Stimulated activated CD4-positive, alpha-beta T cell treated with anti-CD3 and anti-CD28 coated beads, TNF-alpha, amount 100 ng/mL, for 48 hours (primary cell): ENCODE measurements at places on chromosomes 16 and 17.

- DNase-seq, result no peak
Observed at GRCh38 chr17:68255731-68256538, 8.1 kb downstream of the AMZ2 start.

DNA sequence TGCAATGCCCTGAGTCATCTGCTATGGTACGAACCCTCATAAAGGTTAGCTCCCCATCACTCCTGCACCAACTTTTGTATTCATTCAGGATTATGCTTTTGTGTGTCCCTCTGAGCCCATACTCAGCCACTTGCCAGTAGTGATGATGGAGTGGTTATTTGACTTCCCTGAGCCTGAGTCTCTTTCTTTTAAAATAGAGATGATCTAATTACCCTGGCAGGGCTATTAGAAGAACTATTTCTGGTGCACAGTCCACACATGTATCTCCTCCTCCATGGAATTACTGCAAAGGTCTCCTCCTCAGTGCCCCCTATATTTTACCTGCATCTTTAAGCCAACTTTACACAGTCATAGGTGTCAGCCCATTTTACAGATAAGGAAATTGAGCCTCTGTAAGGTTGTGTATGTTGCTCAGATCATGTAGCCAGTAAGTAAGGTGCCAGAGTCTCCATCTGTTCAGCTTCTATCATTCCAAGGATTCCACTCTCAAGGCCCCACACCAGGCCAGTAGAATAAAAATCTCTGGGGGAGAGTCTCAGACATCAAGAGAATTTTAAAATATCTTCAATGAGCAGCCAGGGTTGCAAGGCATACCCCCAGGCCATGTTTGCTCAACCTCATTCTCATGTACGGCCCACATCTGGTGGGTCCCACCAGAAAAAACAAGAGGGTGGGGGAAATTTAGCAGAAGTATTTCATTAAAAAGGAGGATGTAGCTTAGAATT lies 333.7 kb upstream of the HSBP1 start:
- no peak for DNase-seq

GRCh38 chr17:45705123-45706009 lies 78.8 kb upstream of the CRHR1 start:
- no peak for DNase-seq

GRCh38 chr17:65072660-65073071 lies 16.1 kb upstream of the GNA13 start:
- no peak for DNase-seq

DNA sequence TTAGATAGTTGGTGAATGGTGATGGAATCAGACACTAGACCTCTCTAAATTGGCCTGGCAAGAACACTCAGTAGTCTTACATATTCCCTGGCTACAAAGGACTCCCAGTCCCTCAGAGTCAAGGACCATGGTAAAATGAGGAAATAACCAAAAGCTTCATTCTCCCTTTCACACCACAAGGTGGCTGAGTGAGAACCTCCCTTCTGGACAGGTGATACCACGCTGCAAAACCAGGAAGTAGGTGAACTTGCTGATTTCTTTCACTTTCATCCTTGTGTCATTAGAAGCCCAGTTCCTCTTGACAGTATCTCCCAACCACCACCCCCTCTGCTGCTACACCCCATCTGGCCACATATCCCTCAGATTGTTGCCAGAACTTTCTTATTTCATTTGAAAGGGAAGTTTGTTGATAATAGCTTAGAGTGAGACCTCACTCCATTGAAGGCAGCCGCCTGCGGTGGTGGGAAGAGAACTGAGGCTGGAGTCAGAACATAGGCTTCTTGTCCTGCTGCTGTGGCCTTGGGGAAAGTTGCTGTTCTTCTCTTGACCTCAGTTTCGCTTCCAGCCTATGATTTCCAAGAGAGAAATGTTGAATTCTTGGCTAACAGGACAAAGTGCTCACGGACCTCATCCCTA lies 290.6 kb upstream of the CCL2 start:
- no peak for DNase-seq

GRCh38 chr16:11232852-11233726 lies 22.9 kb downstream of the SOCS1 start:
- DNase-seq, result peak; percentile 93

DNA sequence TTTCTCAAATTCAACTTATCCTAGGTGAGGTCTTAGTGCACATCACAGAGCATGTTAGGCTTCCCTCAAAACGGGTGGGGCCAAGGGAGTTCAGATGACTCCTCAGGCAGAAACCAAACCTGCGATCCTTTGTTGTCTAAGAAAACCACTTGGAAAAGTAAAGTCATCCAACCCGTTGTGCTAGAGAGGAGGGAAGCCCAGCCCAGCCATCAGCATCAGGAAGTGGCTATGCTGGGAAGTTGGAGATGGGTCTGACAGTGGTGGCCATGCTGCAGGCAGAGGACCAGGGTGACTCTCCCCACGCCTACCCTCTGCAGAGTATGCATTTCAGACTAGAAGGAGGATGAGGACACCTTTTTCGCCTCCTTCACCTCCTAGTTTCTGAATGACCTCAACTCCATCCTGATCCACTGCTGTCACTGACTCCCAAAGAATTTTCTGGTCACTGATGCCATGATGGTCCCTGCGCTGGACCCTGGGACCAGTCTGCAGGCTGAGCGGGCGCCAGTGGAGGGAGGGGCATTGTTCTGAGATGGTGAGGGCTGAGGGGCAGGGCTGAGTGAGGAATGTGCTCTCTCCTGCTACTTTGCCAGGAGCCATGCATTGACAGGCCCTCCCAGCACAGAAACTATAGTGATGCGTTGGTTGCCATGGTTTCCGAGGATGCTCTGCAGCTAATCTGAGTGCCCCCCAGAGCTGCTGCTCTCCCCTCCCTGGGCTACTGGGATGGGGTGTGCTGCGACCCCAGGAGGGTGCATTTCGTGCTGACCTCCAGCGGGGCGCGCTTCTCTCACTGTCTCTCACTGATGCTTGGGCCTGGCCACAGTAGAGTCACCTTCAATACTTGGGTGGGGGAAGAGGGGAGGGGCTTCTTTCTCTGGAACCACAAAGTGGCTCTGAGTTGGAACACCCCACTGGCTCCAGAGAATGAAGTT lies 20.4 kb downstream of the ALOX12B start:
- no peak for DNase-seq

DNA sequence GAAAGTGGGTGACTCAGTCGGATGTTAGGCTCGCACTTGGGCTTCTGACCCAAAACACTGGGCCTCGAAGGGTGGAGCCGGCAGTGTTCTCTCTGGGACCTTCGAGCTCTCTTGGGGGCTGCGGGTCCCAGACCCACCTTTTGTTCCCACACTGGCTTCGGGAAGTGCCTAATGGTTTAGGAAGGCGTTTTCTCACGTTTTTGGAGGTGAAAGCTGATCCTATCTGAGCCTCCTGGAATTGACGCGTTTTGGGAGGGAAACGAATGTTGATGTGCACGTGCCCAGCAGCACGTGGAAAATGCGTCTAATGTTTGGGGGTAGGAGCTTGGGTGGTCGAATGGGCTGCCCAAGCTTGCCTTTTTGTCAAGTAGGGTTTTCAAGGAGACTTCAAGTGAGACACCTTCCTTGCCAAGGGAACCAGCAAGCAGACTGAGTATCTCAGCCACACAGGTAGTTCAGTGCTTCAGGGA lies 666 bp downstream of the HGS start:
- DNase-seq, result no peak

DNA sequence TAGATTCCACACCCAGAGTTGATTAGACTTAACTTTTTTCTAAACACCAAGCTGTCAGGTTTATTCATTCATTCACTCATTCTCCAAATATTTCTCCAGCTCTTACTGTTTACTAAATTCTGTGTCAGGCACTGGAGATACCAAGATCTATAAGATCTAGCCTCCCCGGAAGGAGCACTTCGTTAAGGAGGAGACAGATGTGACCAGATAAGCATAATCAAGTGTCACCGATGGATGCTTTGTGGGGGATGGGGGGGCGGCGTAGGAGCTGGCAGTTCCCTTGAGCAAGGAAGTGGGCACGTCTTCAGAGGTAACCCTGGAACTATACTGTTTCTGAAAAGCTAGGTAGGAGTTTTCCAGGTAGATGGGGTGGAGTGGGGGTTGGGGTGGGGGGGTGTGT lies 3.8 kb upstream of the RPL26 start:
- DNase-seq, result no peak

- no peak for DNase-seq
Observed at GRCh38 chr17:673200-673681, 41.4 kb downstream of the VPS53 start.

DNA sequence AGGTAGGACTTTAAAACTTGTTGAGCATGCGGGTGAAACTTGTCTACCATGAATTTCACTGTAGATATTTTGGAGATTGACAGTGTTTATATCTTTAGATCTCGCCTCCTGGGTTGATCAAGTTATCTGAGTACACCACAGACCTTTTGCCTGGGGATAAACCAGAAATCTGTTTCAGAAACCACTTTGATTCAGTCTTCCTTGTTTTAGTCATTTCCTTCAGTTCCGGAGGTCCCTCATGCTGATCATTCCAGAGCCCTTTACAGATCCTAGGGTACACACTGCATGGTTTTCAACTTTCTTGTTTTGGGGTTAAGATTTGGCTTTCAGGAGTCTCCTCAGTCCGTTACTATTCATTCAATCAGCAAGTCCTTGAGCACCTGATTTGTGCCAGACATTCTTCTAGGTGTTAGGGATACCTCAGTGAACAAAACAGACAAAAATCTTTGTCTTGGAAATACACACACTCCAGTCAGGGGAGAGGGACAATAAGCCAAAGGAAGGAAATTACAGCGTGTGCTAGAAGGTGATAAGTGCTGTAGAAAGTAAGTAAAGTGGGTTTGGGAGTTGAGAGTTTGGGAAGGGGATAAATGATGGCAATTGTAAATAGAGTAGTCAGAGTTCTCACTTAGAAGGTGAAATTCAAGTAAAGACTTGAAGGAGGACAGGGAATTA lies 12.2 kb downstream of the NOD2 start:
- no peak for DNase-seq

DNA sequence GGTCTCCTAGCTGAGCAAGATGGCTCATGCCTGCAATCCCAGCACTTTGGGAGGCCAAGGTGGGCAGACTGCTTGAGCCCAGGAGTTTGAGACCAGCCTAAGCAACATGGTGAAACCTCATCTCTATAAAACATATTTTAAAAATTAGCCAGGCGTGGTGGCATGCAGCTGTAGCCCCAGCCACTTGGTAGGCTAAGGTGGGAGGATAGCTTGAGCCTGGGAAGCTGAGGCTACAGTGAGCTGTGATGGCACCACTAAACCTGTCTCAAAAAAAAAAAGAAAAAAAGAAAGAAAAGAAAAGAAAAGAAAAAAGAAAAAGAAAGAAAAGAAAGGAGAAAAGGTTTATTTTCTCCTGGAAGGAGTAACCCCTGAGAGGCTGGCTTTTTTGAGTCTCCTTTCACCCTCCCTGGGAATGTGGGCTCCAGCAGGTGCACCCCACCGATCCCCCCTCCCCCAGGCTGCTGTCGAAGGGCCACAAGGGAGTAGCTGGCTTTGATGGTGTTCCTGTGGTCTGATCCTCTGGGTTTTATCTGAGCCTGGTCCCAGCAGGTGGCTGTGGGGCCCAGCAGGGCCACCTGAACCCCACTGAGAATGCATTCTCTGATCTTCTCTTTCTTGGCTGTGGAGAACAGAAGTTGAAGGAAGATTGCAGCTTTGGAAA lies 29.9 kb upstream of the TNRC6C start:
- DNase-seq, result no peak

- DNase-seq, result no peak
Observed at GRCh38 chr17:2402544-2402943, 1.7 kb upstream of the MNT start.

GRCh38 chr17:48905987-48906515 lies 2.2 kb upstream of the UBE2Z start:
- DNase-seq, result no peak

DNA sequence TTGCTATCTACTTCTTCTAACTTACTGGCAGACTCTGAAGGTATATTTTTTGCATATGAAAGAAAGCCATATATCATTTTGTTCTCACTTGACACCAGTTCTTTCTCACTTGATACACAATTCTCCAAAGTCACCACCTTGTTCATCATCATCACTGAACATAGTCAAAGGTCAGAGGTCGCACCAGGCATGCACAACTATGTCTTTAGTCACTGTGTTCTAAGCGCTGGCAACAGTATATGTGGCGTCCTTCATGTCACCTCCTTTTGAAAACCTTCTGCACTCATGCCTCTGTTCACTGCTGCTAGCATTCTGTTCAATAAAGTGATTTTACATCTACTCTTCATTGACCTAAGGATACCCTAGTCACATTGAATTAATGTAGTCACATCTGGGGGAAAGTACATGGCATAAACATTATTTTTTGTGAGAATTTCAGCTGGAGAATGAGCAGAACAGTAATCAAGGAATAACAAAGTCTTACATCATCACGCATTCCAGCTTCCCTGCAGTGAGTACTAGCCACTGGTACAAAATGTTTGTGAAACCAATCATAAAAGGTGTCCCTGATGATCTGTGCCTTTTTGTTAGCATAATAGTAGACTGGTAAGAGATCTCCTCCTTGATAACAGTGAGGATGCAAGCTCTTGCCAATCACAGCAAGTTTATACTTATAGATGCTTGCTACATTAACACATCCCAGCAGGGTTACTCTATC lies 20.5 kb upstream of the TBX4 start:
- DNase-seq, result no peak

- DNase-seq, result no peak
Observed at GRCh38 chr17:64544742-64545141, 38.0 kb downstream of the CEP95 start.

DNA sequence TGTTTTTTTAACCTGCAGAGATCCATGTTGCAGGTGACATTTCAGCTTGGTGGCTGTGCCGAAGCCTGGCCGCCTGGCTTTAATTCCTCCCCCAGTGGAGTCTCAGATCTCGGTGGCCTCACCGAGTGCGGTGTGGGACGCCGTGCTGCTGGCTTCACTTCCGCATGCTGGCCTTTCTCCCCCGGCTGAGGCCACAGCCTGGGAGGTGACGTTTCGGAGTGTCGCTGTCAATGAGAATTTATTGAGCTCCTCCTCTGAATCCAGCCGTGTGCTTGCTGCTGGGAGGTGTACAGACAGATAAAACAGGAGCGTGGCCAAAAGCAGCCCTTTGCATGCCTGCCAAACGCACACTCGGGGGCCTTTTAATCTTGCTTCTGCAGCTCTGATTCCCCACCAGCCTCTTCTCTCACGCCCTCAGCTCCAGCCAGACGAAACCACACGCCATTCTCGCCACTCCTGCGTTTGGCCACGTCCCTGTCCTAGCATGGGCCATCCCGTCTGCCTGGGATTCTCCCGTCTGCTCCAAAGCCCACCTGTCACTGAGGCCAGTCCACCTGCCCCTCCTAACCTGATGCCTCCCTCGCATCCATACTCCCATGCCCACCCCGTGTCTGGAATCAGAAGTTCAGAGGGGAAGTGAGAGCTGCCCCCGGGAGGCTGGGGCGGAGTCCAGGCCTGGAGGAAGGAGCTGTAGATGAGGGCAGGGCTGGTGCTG lies 3.6 kb downstream of the GSE1 start:
- DNase-seq, result no peak

DNA sequence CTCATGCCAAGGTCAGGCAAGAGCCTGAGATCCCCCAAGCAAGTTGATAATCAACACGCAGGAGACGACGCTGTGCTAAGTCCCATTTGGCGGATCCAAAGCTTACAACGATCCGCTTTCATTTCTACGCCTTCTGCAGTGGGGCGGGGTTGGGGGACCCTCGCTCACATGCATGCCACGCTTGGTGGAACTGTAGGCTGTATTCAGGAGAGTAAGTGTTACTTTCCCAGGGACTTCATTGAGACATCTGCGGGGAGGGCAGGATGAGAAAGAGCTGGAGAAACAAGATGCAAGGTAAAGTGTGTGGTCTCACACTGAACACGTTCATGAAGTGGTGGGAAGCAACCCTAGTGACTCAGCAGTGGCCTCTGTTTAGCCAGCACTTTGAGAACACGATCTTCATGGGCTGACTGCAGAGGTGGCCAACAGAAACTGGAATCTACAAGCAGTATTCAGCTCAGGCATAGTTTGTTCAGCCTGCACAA lies 100.5 kb downstream of the XYLT1 start:
- no peak for DNase-seq
